Hematopoietic multipotent progenitor cell (in vitro differentiated cells): ENCODE measurements at places on chromosomes 6 and 20.

DNA sequence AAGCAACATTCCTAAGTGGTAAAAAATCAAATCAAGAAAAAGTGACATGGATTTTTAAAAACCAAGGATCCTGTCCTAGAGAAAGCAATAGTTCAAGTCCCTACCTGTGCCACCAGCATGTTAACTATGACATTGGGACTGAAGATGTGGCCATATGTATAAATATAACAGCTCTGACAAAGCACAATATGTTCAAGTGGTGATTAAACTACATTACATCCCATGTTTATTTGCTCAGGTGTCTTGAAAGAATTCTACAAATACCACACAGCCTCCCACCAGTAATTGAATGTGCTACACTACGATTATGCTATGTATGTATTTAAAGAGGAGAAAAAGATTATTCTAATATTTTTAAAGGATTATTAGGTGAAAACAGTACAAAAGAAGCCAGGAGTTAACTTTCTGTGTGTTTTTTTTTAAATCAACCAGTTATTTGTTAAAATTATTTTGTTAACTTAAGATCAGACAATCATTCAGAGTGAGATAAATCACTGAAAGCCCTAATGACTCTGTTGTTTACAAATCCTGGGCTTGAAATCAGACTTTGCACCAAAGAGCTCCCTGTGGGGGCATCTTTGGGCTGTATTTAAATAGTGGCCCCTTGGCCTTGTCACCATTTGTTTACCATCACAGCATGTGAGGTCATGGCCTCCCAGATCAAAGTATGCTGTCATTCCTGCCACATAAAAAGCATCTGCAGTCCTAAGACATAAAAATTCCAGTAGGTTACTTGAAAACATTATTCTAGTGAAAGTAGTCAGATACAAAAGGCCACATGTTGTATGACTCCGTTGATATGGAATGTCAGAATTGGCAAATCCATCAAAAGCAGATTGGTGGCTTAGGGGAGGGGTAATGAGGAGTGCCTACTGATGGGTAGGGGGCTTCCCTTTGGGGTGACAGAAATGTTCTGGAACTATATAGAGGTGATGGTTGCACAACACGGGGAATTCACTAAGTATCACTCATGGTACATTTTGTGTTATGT is 17.1 kb downstream of the TTLL2 start:
- DNase-seq = no peak

DNA sequence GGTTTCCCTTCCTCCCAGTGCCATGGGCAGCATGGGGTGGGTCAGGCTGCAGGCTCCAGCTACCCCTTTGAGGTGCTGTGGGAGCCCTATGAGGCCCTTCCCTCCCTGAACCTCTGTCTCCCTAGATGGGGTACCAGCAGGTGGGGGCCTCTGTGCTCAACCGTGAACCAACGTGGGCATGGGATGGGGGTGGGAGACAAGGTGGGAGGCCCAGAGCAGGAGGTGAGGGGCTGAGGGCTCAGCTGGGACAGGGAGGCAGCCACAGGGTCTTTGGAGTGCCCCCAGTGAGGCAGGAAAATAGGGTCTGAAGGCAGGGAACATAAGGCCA is 33.3 kb downstream of the SUN5 start:
- no peak for DNase-seq

GRCh38 chr20:41960166-41960565 is 342.0 kb upstream of the CHD6 start:
- DNase-seq = no peak

DNA sequence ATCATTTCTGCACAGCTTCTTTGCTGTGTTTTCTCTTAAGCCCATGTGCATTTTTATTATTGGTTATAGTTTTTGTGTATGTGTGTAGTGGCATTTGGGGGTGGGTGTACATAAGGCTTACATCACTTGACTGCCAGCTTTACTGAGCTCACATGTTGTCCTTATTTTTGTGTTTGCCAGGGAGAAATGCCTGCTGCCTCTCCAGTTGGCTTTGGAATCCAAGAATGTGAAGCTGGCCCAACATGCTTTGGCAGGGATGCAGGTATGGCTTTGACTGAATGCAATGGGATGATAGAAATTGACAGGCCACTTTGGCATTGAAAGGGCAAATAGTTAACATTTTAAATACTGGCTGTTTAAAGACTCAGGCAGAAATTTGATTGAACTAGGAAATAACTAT is 11.4 kb downstream of the PBOV1 start:
- DNase-seq = no peak

GRCh38 chr6:41887331-41887751 is 7.8 kb downstream of the USP49 start:
- DNase-seq = no peak

- no peak for DNase-seq
These were observed 4.4 kb upstream of the CCDC28A start for GRCh38 chr6:138769102-138769676.

- DNase-seq = no peak
These were observed 5.6 kb downstream of the PIM1 start for GRCh38 chr6:37175332-37176267.

GRCh38 chr6:46715141-46715540 is 20.0 kb downstream of the PLA2G7 start:
- no peak for DNase-seq
